ENCODE measurements at places on chromosomes 3 and 15.

DNA sequence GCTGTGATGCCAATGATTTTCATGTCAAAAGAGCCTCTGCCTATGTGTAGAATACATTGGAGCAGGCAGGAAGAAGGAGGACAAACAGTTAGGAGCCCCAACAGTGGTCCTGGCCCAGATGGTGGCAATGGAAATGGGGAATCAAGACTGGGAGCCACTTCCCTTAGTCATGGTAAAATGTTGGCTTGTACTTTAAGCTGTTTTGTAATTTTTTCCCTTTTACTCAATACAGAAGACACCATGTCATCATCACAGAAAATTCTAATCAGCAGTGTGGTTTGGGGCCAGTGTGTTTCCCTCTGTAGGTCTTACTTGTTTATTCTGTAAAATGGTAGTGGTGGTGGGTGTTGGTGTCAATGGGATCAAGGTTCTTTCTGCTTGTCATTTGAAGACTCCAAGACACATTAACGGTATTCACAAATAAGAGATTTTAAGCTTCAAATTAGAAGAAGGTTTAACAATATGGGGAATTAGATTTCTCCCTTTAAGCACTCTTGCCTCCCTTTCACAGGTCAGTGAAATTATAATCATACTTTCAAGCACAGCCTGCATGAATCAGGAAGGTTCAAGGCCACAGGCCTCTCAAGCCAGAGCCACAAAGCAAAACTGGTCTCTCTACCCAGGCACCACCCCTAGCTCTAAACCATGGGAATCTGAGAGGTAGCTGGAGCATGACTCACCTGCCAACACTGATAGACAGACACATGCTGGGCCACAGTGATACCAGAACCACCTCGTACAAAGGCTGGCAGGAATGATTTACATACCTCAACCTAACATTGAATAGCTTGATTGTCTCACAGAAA, 24.9 kb downstream of the SIAH2 start:
- DNase-seq = no peak

DNA sequence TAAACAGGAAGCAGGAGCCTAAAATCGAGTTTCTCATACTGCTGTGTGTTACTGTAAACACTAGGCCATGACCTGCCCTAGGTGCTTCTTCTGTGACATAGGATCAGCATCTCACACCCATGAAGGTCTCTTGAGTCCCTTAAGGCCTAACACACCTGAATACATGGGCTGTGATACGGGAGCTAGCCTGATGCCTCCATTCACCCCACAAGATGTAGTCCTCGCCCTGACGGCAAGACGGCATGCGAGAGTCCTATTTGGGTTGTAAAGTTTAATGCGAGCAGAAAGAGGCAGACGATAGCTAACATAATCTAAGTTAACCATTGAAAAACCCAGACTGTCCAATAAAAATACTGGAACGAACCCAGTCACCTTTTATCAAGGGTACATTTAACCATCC, 241.1 kb upstream of the ICE2 start:
- no peak for DNase-seq

DNA sequence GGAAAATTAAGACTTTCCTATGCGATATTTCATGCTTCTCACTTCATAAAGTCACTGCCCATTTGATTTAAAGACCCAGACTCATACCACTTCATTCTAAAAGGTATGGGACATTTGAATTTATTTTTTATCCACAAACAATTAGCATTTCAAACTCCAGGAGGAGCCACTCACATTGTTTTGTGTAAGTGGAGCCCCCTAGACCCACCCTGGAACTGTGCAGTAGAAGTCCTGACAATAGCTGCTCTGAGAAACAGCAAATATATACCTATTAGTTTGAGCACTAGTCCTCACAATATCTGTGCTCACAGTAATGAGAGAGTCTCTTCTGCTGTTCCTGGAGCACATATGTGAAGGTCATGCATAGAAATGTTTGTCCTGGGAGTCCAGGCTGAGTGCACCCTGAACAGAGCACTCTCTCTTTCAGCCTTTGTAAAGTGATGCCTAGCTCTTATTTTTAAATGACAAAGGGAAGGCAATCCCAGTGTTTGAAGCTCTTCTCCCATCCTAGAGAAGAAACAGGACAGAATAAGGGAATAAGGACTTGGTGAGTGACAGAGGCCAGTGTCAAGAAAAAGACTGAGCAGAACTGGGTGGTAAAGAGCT, 127.5 kb upstream of the STRIT1 start:
- DNase-seq = no peak

DNA sequence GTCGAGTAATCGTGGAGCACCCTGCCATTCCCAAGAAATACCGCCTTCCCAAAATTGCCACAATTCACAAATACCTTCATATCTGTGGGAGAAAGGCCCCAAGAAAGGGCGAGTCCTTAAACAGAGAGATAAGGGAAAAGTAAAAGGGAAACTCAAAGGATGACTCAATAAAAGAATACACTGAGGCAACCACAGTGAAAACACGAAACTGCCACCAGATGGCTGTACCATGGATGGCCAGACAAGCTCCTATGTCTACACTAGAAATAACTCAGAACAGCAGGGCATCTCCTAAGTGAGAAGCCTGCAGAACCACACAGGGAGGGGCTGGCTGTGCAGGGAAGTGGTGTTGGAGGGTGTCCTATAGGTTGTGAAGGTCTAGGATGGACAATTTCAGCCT, 25.0 kb downstream of the SRGAP3 start:
- DNase-seq = no peak

GRCh38 chr3:51955175-51955892, at the start of gene GPR62:
Gene GPR62 (plus strand): TSS chr3:51955381. CDS start chr3:51955653, 272 bp downstream.
- no peak for DNase-seq

GRCh38 chr3:49626101-49626581, 48.0 kb upstream of the APEH start:
- no peak for DNase-seq

DNA sequence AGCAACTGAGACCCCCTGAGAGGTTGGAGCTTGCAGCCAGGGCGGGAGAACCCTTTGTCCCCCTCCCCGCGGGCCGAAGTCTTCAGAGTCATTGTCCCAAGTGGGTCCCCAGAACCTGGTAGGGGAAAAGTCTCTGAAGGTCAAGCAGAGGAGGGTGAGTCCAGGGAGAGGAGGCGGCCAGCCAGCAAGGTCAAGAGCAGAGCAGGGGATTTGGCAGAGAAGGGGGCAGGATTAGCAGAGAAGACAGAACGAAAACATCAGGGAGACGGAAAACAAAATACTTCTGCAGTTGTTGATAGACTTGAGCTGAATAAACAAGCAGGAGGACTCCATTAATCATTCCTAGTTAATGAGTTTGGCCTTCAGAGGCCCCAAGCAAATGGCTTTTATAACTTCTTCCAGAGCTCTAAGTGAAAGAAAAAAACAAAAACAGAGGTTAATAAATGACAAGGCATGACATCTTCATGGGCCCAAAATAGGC, 66.7 kb downstream of the GRIP2 start:
- no peak for DNase-seq

DNA sequence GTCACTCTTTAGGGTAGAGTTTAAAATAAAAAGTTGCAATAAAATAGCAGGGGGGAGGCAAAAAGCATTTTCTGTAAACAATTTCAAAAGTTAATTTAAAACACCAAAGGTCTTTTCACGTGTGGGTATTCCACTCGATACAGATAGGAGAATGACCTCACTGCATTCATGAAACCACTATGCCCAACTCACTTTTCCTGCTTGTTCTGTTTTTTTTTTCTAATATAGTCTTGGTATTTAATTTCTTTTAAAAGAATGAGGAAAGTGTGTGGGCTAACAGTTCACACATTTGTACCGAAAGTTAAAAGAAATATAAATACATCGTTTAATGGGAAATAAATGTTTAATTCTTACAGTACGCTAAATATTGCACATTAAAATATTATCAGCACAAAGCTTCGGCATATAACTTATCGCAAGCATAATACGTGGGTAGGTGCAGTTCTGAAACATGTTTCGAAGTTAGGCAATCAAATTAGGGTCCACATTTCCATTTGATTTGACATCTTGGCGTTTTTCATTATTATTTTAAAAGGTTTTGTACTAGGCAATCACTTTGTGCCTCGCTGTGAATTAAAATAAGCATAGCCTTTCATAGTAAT, 41.4 kb downstream of the VGLL4 start:
- DNase-seq = no peak

DNA sequence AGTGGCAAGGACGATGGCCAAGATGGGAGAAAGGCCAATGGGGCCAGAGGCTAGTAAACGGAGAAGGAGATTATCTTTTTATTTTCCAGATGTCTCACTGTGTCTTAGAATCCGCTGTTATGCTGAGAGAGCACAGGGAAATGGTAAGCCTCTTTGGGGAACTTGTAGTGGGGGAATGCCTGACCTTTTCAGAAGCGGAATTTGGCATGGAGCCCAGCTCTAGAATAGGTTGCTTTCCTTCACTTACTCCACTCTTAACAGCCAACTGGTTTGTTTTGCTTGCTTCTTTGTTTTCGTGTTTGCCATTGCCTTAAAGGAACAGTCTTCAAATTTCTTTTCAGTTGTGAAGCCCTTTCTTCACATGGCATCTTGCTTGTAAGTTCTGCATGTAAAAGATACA, 316.2 kb upstream of the THRB start:
- DNase-seq = no peak

- no peak for DNase-seq
Measured at GRCh38 chr15:53693729-53694475, 65.6 kb downstream of the WDR72 start.

- no peak for DNase-seq
Measured at GRCh38 chr3:132598181-132598580, 1.1 kb downstream of the ACKR4 start.

DNA sequence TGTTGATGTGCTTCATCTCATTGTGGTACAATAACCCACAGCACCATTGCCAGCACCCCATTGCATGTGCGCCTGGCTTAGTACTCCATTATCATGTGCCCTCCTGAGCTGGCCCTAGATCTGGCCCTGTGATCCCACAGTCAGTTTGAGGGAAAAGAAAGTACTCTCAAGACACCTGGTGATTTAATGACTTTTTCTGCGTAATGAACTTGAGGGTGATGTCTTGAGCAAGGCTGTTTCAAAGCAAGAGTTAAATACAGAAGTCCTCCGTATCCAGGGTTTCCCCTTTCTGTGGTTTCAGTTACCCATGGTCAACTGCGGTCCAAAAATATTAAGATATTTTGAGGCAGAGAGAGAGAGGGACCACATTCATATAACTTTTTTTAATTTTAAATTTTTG, 16.3 kb downstream of the C3orf20 start:
- DNase-seq = no peak

DNA sequence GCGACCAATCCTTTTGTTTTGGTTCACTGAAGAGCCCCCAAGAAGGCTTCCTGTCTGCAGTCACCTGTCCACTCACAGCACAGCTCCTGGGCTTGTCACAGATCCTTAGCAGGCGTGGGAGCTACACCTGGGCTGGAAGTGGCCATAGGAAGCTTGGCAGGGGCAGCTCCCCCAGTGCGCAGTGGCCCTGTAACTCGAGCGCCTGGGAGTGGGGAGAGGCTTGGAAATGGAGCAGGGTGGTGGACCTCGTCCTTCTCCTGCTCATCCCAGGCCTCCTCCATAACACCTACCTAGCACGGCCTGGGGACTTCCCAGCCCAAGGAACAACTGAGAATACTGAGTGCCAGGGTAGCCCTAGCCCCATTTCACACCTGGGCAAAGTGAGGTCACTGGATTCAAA, 19.3 kb upstream of the TGM5 start:
- DNase-seq = no peak

DNA sequence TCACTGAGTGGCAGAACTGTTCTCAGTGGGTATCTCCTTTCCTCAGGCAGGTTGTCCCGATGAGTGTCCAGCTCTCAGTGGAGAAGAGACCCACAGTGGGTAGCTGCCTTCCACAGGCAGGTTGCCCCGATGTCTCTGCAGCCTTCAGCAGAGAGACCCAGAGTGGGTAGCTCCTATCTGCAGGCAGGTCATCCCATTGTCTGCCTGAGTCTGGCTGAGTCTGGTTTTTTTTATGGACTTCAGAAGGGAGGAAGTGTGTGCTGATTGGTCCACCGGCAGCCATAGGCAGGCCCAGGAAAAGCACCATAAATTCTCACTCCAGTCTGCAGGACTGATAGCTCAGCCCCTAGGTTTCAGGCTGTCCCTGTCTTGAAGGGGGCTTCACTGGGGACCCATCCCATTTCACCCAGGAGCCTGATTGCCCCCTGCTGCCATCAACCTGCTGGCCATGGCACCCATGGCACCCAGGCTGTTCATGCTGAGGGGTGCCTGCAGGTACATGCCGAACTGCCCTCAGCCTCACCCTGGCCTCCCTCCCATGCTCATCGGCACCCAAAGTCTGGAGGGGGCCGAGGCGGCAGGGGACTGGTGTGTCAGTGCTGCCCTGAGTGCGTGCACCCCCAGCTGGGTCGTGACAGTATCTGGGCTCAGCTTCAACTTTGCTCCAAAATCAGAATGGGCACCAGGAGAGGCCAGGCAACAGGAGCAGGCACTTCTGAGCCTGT, 3.6 kb upstream of the LIMD1 start:
- no peak for DNase-seq

GRCh38 chr3:185767002-185767688, 57.7 kb downstream of the IGF2BP2 start:
- no peak for DNase-seq

GRCh38 chr15:31472636-31473384, 146.2 kb downstream of the KLF13 start:
- DNase-seq = no peak

DNA sequence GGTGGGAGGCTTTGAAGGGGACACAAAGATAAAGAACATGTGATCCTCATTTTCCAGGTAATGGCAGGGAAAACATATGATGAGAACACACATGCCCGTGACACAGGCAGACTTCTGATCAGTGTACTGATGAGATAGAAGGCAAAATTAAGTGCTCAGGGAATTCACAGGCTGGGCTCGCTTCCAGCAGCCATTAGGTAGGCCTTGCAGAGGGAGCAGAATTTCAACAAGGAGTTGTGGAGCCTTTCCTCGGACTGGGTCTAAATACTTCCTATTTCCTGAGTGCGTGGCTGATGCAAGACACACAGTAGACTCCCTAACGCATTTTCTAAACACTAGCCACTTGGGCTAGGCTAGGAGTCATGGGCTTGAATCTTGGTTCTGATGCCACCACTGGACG, 74.0 kb upstream of the ETV5 start:
- peak; percentile 3 for DNase-seq

GRCh38 chr15:68821190-68821840, 620 bp upstream of the ANP32A start:
- no peak for DNase-seq

DNA sequence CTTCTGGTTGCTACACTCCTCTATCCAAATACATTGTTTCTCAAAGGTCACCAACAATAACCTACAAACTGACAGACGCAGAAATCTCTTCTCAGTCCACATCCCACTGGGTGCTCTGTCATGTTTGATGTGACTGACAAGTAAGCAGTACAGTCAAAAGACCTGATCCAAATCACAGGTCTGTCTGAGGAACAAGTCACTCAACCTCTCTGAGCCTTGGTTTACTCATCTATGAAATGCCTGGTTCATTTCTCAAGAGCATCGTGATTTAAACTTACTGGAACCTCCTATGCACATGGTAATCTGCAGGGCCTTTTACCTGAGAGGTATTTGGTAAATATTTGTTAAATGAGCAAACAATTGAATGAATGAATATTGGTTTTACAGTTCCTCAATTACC, 5.5 kb downstream of the LRRC31 start:
- DNase-seq = no peak

Data from skeletal muscle cell (primary cell).